Fibroblast of villous mesenchyme (primary cell): ENCODE measurements at places on chromosomes 13 and 19. TPM values are rescaled to one million over a fixed set of nuclear protein-coding genes. Genes with fewer than 3 reads are reported as not detected.

GRCh38 chr13:98751367-98751782 lies 1.1 kb downstream of the SLC15A1 start:
- DNase-seq: no peak

DNA sequence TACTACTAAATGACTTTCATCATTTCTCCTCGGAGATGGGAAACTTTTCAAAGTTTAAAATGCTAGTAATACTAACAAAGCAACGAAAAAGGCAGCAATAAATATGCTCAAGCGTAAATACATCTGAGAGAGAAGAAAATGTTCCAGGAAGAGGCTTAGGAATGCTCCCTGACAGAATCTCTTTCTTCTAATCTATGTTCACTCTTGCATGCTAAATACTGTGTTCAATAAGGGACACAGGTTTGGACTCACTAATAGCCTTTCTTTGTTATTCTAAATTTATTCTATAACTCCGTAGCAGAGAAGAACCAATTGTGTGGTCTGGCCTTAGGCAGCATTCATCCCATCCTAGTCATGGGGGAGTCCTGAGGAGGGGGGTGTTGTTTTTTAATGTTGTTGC lies 823.0 kb downstream of the PCDH9 start:
- no peak for DNase-seq

GRCh38 chr13:48975856-48976575 lies at the start of gene FNDC3A:
TSS of gene FNDC3A (plus strand) at chr13:48975912. CDS start at chr13:49006191, 30,279 bp downstream.
- peak; percentile 85 for DNase-seq

DNA sequence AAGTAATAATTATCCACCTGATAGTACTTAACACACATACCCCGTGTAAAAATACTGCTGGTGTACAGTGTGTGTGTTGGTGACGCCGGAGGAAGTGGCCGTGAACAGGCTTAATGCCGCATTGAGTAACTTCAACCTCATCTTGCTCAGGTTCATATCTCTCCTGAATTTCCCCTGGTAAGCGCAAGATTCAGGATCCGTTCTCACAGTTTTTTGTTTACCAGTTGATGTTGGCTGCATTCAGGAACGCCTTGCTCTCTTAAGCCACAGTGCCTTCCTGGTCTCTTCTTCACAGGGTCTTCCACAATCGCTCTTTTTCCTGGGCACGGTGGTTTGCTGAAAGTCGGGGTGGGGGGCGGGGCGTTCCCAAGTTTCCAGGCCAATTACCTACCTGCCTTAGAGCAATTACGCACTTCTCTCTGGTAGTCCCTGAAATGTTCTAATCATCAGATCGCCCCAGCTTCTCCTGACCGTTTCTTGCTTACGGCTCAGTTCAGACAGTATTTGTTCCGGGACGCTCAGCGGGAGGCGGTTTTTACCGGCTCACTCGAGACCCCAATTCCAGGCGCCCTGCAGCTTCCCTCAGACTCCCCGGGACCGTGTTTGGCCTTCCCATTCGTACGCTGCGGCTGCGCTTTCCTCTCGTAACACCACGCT lies 706 bp upstream of the DNAJC3 start:
- DNase-seq: peak; percentile 76

IGSF23 gene
- 0.32 and 0.43 TPM in 2 replicates for total RNA-seq

DNA sequence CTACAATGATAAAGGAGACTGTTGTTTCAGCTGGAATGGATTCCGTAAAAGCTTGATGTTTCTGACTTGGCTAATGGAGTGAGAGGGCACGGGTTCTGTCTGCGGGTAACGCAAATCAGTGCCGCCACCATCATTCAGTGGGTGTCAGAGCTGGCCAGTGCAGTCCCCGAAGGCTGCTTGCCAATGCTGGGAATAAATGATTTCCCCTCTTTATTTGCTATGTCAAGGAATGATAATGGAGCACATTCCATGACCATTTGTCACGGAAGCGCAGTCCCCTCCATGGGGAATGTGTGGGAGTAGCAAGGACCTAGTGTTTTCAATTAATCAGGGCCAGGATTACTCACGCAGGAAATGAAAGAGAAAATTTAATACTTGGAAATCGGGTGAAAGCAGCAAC lies 899.3 kb downstream of the UQCRFS1 start:
- DNase-seq: peak; percentile 60

STOML3 gene
- not detected in 2 replicates for total RNA-seq

GRCh38 chr19:52206481-52206880 lies 16.6 kb downstream of the PPP2R1A start:
- DNase-seq: no peak

DNA sequence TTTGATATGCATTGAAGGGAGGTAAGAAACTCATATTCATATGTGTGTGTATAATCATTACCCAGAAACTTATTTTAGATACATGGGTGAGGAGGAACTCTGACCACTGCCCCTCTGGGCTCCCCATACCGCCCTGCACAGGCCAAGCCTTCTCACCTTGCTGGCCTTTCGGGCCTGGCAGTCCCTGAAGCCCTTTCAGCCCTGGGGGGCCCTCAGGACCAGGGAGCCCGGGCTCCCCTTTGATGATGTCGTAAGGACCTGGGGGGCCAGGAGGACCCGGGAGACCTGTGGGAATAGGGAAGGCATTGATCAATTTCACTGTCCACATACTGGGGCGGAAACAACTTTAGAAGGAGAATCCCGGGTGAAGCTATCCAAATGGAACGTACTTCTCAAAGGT lies 142.3 kb downstream of the COL4A1 start:
- no peak for DNase-seq

GRCh38 chr13:72437458-72437857 lies 290.0 kb downstream of the MZT1 start:
- DNase-seq: peak; percentile 1

DNA sequence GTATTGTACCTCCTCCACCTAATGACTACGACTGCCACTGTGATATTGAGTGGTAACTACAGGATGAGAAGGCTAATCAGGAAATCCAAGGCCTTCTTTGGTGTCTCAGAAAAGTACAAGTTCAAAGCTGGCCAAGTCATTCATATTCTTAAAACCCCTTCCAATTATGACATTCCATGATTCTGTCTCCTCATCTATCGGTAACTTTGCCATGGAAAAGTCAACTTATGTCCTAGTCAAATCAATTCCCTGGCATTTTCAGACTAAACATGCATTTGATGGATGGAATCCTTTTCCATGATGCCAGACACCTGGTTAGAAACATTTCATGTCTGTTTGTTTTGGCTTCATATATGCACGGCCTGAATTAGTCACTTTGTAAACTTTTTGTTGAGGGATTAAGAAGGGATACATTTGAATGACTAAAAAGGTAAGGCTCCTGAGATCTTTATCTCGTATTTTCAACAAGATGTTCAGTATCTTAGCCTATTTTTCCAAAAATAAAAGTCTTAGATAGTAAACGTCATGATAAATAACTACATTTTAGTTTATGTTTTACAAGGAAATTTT lies 186.5 kb downstream of the NHLRC3 start:
- no peak for DNase-seq

DNA sequence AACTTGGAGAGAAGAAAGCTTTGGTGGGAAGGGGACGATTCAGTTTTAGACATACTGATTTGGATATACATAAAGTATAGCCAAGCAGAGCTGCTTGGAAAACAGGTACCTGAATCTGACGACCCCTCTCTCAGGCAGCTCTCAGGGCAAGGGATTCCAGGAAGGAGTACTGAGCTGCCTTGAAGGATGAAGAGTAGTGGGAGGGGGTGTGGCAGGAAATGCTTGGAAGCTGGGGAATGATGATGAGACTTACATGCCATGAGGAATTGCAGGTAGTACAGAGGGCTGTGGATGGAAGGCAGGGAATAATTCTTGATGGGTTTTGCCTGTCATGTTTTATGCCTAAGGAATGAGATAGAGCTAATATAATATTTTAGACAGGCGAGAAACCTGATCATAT lies 38.7 kb downstream of the HTR2A start:
- no peak for DNase-seq

DNA sequence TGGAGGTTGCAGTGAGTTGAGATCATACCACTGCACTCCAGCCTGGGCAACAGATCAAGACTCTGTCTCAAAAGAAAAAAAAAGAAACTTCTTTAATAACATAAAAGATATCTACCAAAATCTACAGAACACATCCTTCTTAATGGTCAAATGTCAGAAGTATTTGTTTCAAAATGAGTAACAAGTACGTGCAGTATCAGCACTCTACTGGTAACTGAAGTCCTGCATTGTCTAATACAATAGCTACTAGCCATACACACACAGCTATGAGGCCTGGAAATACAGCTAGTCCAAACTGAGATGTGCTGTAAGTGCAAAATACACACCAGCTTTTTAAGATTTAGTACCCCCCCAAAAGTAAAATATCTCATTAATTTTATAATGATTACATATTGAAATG lies 88.1 kb downstream of the TSC22D1 start:
- DNase-seq: no peak

- DNase-seq: no peak
Observed at GRCh38 chr13:42355092-42355485, 83.1 kb downstream of the AKAP11 start.
